ENCODE measurements at places on chromosomes 2 and 18. TPM values are rescaled to one million over a fixed set of nuclear protein-coding genes. Genes with fewer than 3 reads are reported as not detected.

The ACSL3 gene
- 115 TPM for total RNA-seq

The IL1F10 gene
- total RNA-seq, result not detected

The GRHL1 gene
- total RNA-seq, result 0.25 TPM

The DES gene
- total RNA-seq, result 0.68 TPM

The PLEKHA3 gene
- 10.3 TPM for total RNA-seq

The TMEM163 gene
- total RNA-seq, result not detected

The SANBR gene
- total RNA-seq, result 3.5 TPM

The FAM237A gene
- not detected for total RNA-seq
